Neural crest cell (in vitro differentiated cells): ENCODE measurements at places on chromosomes 1 and 21. TPM values are rescaled to one million over a fixed set of nuclear protein-coding genes. Genes with fewer than 3 reads are reported as not detected.

CYP4A11 gene
- total RNA-seq = not detected in 2 replicates

- no peak overlapping the region for H3K27ac ChIP-seq
- no peak overlapping the region for H3K4me3 ChIP-seq
- DNase-seq = no peak
- no peaks in the 10 kb centered on the region for H3K27me3 ChIP-seq
- H3K4me1 ChIP-seq = peaks cover 2% of the 10 kb centered on the region
Observed at GRCh38 chr1:231970684-231971083, 344.1 kb downstream of the DISC1 start.

DNA sequence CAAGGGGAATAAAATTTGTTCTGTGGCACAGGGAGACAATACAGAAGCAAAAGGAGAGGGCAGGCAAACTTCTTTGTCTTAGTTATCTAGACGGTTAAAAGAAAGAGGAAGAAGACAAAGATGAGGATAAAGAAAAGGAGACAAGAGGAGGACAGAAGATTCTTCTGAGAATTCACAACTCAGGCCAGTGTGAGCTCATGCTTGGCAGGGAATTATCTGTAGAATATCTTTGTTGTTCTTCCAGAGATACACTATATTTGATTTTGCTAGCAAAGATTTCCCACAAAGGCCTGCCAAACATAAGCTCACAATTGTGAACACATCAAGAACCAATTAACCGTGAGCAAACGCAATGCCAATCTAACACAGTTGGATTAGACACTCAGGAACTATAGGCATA, 21.4 kb downstream of the SLC16A1 start:
- H3K4me1 ChIP-seq = peaks cover 40% of the 10 kb centered on the region
- no peaks in the 10 kb centered on the region for H3K27me3 ChIP-seq
- H3K4me3 ChIP-seq = no peak overlapping the region
- no peak for DNase-seq
- H3K36me3 ChIP-seq = no peaks in the 10 kb centered on the region

DNA sequence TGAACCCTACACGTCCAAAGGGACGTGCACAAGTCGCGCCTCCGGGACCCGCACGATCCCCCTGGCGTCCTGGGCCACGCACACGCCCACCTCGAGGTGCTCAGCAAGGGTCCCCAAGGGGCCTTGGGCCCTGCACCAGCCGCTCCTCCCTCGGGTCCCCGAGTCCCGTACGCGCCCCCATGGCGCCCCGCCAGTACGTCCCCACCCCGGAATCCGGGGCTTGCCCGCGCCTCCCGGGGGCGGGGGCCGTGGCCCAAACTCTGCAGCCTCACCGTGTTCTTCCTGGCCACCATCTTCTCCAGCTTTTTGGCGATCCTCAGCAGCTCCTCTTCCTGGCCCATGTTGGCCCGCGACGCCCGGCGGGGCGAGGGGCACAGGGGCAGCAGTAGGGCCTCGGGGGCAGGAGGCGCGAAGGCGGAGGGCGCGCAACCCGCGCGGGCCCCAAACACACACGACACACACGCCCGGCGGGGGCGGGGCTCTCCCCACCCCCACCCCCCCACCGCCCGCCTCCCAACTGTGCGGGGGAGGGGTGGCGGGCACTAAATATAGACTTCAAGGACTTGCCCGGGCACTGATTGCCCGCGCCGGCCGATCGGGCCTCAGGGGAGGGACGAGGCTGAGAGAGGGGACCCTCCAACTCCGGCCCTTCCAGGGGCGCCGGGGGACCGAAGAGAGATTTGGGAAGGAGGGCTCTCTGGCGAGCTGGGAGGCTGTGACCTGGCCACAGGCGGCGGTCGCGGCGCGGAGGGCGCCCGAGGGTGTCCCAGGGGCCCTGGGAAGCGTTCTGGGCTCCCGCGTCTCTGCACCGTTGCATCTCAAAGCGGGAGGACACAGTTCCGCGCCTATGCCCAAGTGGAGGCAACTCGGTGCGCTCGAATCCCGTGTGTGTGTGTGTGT, at the start of gene TCEA3:
Gene TCEA3 (minus strand): TSS at position 456 of the 900 bp plus-strand sequence. CDS start 115 bp downstream, at position 341.
- H3K4me3 ChIP-seq = peak within 1 kb of the TSS; percentile 49
- no peak for DNase-seq
- H3K4me1 ChIP-seq = peaks cover 15% of the 10 kb centered on the region
- H3K27me3 ChIP-seq = peaks cover 71% of the 10 kb centered on the region

DNA sequence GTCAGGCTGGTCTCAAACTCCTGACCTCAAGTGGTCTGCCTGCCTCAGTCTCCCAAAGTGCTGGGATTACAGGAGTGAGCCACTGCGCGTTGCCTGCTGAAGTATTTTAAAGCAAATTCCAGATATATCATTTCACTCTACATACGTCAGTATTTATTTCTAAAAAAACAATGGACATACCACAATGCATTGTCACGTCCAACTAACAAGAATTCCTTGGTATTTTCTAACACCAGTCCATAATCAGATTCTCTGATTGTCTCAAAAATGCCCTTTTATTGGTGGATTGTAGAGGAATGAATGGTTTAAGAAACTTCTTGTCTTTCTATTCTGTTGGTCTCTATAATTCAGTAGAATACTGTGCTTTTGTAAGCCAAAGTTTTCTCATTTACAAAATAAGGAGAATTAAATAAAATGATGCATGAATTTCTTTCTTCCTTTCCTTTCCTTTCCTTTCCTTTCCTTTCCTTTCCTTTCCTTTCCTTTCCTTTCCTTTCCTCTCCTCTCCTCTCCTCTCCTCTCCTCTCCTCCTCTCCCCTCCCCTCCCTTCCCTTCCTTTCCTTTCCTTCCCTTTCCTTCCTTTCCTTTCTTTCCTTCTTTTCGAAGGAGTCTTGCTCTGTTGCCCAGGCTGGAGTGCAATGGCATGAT, 55.8 kb downstream of the VPS13D start:
- H3K4me3 ChIP-seq = no peak overlapping the region
- peaks cover 15% of the 10 kb centered on the region for H3K36me3 ChIP-seq
- no peaks in the 10 kb centered on the region for H3K4me1 ChIP-seq
- no peak for DNase-seq
- no peaks in the 10 kb centered on the region for H3K27me3 ChIP-seq

CD34 gene
- total RNA-seq = 0.14 and 0.26 TPM in 2 replicates

- H3K4me1 ChIP-seq = no peaks in the 10 kb centered on the region
- no peaks in the 10 kb centered on the region for H3K36me3 ChIP-seq
- H3K27ac ChIP-seq = no peak overlapping the region
- no peak overlapping the region for H3K4me3 ChIP-seq
- no peaks in the 10 kb centered on the region for H3K27me3 ChIP-seq
Observed at GRCh38 chr21:16640297-16641027, 872.4 kb upstream of the CXADR start.

DNA sequence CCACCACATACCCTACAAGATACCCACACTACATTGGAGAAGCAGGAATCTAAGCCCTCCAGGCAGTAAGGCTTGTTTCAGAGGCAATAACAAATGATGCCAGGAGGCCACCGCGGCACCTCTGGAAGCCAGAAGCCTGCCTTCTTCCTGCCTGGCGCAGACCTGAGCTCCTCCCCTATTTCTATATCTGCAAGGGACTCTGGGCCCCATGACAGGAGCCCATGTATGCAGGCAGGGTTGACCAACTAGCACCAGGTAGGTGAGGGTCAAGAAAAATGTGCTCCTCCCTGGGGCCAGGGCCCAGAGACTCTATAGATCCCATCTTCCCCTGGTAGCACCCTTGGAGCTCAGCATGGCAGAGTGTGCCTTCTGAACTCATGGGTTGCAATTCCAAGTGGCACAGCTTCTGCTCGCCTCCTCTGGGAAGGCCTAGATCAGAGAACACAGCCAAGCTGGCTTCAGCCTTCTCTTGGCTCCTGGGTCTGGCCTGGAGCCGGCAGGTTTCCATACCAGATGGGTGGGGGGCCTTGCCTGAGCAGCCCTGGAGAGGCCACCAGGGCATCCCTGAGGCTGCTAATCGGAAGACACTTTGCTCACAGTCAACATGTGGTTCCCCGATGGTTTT, 85.1 kb downstream of the STUM start:
- no peak overlapping the region for H3K27ac ChIP-seq
- H3K27me3 ChIP-seq = no peaks in the 10 kb centered on the region
- peaks cover 21% of the 10 kb centered on the region for H3K4me1 ChIP-seq
- no peak for DNase-seq

GRCh38 chr1:93565496-93566206, 116.0 kb downstream of the BCAR3 start:
- no peak overlapping the region for H3K27ac ChIP-seq
- peaks cover 46% of the 10 kb centered on the region for H3K36me3 ChIP-seq
- no peaks in the 10 kb centered on the region for H3K4me1 ChIP-seq
- H3K27me3 ChIP-seq = no peaks in the 10 kb centered on the region
- no peak for DNase-seq
